ENCODE measurements at places on chromosomes 5 and 9.

- no peak for DNase-seq
Measured at GRCh38 chr9:95366731-95367325, 49.3 kb upstream of the FANCC start.

GRCh38 chr5:16819522-16820167 is 116.4 kb downstream of the MYO10 start:
- no peak for DNase-seq

DNA sequence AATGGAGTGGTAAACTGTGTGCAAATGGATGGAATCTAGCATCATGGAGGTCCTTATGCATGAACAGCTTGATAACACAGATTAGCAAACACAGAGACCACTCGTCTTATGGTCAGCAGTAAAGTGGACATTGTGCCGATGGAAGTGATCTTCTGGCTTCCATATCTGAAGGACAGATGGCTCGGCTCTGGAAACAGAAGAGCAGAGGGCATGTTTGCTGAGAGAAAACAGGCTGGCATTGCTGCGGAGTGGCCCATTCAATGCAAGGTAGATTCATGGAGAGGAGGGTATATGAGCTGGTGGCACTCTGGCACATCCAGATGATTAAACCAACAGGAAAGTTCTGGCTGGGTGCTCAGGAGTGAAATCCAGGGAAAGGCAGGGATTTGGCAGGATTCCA is 513.2 kb downstream of the DIRAS2 start:
- DNase-seq, result no peak

DNA sequence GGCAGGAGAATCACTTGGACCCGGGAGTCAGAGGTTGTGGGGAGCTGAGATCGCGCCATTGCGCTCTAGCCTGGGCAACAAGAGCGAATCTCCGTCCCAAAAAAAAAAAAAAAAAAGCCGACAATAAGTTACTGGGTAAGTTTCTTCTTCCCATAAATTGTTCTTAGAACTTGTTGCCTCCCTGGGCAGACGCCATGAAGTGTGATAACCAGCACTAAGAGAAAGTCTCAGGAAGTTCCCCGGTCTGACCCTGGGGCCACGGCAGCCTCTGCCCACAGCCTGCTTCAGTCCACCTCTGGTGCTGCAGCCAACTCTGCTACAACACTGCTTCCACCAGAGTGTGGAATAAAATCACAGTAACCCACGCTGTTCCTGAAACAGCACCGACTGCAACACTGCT is 19.1 kb downstream of the LPCAT1 start:
- DNase-seq, result no peak

DNA sequence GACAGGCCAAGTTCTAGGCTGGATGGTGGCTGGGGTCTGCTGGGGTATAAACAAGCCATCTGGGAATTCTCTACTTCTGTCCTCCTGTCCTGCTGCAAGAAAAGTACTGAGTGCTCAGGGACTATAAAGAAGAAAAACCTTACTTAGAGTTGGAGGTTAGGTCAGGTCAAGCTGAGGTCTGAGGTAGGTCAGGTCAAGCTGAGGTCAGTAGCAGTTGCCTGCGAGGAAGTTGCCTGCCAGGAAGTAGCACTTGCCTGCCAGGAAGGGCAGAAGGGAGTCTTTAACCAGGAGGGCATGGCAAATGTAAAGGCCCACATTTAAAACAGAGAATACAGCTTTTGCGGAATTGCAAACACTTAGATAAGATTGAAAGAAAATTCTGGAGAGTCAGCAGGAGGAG is 51.3 kb upstream of the PRLR start:
- peak; percentile 9 for DNase-seq

DNA sequence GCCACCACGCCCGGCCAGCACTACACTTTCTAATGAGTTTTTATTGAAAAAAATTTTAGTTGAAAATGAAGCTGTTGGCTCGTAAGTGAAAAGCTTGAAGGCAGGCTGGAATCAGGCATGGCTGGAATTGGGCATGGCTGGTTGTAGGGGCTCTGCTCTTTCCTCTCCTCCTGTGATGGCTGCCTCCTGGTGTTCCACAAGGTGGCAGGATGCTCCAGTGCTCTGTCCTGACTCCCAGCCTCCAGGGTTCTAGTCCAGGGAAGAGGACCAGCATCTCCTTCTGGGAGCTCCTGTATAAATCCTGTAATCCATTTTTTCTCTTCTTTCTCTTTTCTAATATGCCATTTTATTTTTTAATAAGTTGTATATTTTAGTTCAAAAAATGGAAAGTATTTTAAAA is 57.2 kb upstream of the DHFR start:
- DNase-seq, result peak; percentile 20

GRCh38 chr9:137582286-137582860 is 3.6 kb upstream of the DPH7 start:
- DNase-seq, result no peak

DNA sequence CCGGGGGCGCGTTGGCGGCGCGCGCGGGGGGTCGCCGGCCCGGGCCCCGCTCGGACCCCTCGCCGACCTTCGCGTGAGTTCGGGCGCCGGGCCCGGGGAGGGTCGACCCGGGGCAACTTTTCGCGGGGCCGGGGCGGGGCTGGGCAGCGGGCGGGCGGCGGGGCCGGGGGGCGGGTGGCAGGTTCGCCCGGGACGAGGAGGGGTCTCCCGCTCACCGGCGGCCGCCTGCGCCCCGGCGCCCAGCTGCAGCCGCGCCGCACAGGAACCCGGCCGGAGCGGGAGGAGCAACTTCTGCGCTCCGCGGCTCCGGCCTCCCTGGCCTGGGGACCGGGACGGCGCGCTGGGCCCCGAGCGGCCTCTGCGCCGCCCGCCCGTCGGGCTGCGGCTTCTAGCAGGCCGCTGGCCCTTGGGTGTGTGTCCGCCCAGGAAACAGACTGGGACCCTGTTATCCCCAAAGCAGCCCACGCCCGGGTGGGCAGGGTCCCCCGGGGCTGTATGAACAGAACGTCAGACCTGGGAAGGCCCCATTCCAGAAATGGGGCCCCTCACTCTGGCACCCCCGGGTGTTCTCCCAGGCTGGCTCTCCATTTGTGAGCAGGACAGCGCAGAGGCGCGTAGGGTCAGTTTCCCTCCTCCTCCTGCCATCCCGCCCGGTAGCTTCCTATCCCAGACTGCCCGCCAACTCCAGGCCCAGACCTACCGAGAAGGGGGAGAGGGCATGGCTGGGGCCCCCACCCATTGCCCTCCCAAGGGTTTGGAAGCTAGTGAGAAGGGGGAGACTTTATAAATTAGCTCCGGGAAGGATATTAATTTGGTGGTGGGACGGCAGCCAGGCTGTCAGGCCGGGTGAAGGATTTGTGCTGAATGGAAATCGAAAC is 708 bp downstream of the RXRA start:
- DNase-seq, result peak; percentile 36

DNA sequence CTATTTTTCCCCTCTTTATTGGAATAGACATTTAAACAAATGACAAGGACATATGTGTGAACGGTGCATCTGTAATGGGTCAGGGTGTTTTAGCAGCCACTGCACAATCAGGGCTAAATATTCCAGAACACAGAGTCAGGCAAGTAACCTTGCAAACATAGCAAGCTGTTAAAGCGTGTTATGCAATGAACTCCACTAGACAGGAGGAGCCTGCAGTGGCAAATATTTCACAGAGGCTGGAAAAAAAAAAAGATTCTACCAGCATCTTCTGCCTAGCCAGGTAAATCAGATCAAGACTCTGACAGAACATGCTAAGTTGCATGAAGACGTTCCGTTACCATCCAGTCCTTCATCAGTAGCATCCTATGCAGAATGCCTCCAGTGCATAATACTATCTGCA is 171.8 kb downstream of the SEMA5A start:
- DNase-seq, result no peak

DNA sequence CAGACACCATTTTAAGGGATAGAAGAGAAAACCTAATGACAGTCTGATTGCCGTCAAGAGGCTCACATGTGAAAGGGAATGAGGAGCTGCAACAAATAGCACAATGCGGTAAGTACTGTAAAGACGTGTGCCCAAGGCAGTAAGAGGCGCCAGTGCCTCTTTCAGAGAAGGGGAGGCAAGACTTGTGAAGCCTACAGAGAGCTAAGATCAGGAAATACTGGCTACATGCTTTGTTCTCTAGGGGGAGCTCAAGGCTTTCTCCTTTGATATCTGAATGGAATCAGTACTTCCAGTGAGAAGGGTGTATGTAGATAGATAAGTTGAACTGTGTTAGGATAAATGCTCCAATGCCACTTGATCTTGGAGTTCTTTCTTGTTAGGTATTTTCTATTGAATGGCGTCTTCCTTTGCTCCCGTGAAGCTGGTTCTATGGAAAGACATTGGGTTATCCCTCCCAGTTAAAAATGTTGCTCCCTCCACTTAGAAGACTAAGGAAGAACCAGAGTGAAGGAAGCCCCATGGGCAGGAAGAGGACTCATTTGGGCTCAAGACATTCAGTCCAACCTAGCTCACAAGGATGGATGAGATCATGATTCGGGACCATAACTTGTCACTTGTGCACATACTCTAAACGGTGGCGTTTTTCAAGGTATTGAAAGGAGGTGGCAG is 23.5 kb upstream of the ALDOB start:
- DNase-seq, result peak; percentile 43

- peak; percentile 46 for DNase-seq
Measured at GRCh38 chr9:128689820-128690683, 1.0 kb downstream of the SET start.

DNA sequence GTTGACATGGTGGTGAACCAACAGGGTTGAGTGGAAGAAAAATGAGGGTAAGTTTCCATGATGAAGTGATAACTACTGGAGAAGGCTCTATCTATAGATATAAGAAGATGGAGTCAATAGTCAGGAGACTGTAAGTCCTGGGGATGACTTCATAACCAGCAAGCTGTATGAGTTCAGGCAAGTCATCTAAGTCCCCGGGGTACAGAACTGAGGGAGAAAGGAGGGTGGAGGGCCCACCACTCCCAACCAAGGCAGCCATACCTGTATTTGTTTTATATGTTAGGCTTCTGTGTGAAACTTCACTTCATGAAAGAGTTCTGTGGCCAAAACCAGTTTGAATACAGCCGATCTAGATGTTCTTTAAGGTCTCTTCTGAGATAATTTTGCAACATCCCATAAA is 53.3 kb upstream of the IFNE start:
- DNase-seq, result no peak

DNA sequence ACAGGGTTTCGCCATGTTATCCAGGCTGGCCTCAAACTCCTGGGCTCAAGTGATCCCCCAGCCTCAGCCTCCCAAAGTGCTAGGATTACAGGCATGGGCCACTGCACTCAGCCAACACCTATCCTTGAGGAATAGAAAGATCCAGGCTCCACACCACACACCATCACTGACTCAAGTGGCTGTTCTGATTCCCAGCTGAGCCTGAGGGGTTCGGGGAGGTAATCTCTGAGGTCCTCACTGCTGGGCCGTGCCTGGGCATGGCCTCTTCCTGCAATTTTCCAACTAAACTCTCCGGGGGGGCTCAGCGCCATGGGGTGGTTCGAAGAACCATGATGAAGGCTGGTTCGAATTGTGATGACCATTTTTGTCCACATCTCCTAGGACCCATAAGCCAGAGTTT is 31.0 kb upstream of the IL17B start:
- no peak for DNase-seq

GRCh38 chr5:103706939-103707682 is 144.5 kb upstream of the NUDT12 start:
- no peak for DNase-seq

DNA sequence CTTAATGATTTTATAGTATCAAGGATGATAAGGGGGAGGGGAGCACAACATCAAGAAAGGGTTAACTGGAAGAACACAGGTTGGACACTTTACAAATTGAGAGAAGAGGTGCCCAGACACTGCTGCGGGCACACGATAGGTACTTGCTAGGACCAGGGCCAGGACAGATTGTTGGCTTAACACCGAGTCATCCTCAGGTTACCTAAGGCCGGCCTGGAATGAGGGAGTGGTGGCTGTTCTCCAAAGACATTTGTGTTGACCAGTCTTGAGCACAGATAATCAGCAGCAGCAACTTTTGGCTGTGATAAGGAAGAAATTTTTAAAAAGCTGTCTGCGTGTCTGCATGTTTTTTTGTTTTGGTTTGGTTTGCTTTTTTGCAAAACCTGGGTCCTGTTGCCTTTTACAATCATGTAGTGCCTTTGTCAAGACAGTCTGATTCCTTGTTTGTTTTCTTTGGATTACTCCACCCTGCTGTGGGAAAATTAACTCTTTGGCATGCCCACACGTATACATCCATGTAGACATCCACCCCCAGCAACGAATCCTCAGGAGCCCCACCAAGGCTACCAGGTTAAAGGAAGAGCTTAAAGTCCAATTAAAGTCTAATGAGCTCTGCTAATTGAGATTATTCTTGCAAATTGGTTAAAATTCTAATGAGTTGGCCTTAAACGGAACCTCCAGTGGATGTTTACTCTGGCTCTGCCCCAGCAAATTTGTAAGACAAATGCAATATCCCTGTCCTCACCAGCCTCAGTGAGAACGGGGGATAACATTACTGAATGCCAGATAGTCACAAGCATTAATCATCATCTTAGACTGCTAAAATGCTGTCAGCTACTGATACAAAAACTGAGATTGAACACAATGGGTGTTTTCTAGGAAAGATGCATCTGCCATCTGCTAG is 382.3 kb downstream of the ACTL7B start:
- peak; percentile 64 for DNase-seq

- no peak for DNase-seq
Measured at GRCh38 chr9:97769208-97769607, 72.1 kb upstream of the XPA start.

DNA sequence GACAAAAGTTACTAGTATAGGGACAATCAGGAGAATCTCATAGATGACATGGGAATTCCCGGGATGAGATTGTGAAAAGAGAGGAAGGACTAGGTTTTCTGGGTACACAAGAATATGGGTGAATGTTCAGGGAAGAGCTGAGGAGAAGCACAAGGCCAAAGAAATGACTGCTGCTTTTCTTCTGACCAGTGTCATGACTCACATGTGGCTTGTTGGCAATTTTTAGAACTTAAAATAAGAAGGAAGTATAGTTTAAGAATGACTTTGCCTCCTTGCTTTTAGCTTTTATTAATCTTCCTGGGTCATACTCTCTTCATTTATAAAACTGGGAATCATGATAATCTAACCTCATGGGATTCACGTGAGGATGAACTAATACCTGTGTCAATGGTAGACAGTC is 652.4 kb upstream of the MEF2C start:
- DNase-seq, result no peak
